Uterus (tissue), 4 donors: ENCODE measurements at places on chromosomes 12 and 14. TPM values are rescaled to one million over a fixed set of nuclear protein-coding genes. Genes with fewer than 3 reads are reported as not detected.

DNA sequence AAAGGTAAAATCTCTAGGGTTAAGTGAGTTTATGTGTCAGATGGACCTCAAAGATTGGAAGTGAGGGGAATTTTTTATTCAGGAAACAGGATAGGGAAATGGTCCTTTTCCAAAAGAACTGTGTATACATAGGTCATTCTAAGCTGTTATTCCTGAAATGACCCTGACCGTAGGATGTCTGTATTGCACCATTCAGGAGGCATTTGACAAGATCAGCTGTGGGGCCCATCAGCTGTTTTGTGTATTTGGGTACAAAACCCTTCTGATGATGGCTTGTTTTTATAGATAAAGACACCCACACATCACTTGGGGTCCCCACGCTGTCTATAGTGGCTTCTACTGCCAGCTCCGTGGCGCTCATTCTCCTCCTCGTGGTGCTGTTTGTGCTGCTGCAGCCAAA is 62.6 kb upstream of the SRSF5 start:
- H3K27me3 ChIP-seq, result no peaks in the 10 kb centered on the region
- H3K4me3 ChIP-seq, result no peak overlapping the region
- H3K27ac ChIP-seq, result no peak overlapping the region

- DNase-seq, result no peak
- H3K36me3 ChIP-seq, result no peaks in the 10 kb centered on the region
- H3K27ac ChIP-seq, result no peak overlapping the region
- no peak overlapping the region for H3K4me3 ChIP-seq
- no peaks in the 10 kb centered on the region for H3K4me1 ChIP-seq
Measured at GRCh38 chr12:102570256-102570655, 89.9 kb upstream of the IGF1 start.

GRCh38 chr12:19998961-19999804 is 369.2 kb upstream of the PDE3A start:
- no peaks in the 10 kb centered on the region for H3K36me3 ChIP-seq
- no peaks in the 10 kb centered on the region for H3K27me3 ChIP-seq
- no peak overlapping the region for H3K4me3 ChIP-seq
- H3K27ac ChIP-seq, result no peak overlapping the region
- no peak for DNase-seq

- DNase-seq, result no peak
- no peak overlapping the region for H3K4me3 ChIP-seq
- no peaks in the 10 kb centered on the region for H3K4me1 ChIP-seq
- no peaks in the 10 kb centered on the region for H3K27me3 ChIP-seq
- no peak overlapping the region for H3K27ac ChIP-seq
Measured at GRCh38 chr14:92956961-92957360, 34.0 kb downstream of the CHGA start.

GRCh38 chr12:117109943-117110635 is 10.9 kb upstream of the TESC start:
- H3K4me1 ChIP-seq, result no peaks in the 10 kb centered on the region
- DNase-seq, result no peak
- H3K4me3 ChIP-seq, result no peak overlapping the region
- no peak overlapping the region for H3K27ac ChIP-seq
- no peaks in the 10 kb centered on the region for H3K27me3 ChIP-seq

JKAMP gene
- total RNA-seq, result 49.4 TPM

- no peaks in the 10 kb centered on the region for H3K36me3 ChIP-seq
- no peak overlapping the region for H3K4me3 ChIP-seq
- no peak overlapping the region for H3K27ac ChIP-seq
- no peaks in the 10 kb centered on the region for H3K27me3 ChIP-seq
Measured at GRCh38 chr12:78087363-78087675, 256.6 kb downstream of the NAV3 start.

GRCh38 chr12:15808250-15808649 is 19.1 kb upstream of the EPS8 start:
- peak overlapping the region; percentile 71 for H3K27ac ChIP-seq
- DNase-seq, result no peak
- no peak overlapping the region for H3K4me3 ChIP-seq
- H3K27me3 ChIP-seq, result no peaks in the 10 kb centered on the region
- no peaks in the 10 kb centered on the region for H3K4me1 ChIP-seq
- H3K36me3 ChIP-seq, result no peaks in the 10 kb centered on the region

DNA sequence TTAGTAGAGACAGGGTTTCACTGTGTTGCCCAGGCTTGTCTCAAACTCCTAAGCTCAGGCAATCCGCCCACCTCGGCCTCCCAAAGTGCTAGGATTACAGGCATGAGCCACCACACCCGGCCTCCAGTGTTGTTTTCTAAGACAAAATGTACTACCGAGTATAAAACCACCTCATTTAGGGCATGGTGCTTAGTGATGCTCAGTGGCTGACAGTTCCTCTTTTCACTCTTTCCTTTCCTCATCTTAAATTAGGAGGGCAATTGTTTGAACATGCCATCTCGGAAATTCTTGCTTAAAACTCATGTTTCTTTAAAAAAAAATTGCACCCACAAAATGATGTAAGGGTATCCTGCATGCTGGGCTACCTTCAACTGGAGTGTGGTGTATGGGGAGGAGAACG is 89.0 kb downstream of the RFX4 start:
- DNase-seq, result no peak
- no peak overlapping the region for H3K4me3 ChIP-seq
- no peaks in the 10 kb centered on the region for H3K36me3 ChIP-seq
- H3K4me1 ChIP-seq, result no peaks in the 10 kb centered on the region

SERPINA5 gene
- 2.3 TPM for total RNA-seq

ELK3 gene
- total RNA-seq, result 36.8 TPM

- no peaks in the 10 kb centered on the region for H3K36me3 ChIP-seq
- peaks cover 4% of the 10 kb centered on the region for H3K4me1 ChIP-seq
- no peak overlapping the region for H3K4me3 ChIP-seq
- H3K27ac ChIP-seq, result peak overlapping the region; percentile 10
Measured at GRCh38 chr14:89911010-89911919, 43.3 kb downstream of the EFCAB11 start.

GRCh38 chr12:12427568-12427967 is 70.7 kb downstream of the BORCS5 start:
- H3K4me1 ChIP-seq, result no peaks in the 10 kb centered on the region
- H3K27ac ChIP-seq, result no peak overlapping the region
- no peak overlapping the region for H3K4me3 ChIP-seq
- no peak for DNase-seq

GRCh38 chr12:120818416-120818815 is 85.7 kb downstream of the SPPL3 start:
- H3K4me3 ChIP-seq, result no peak overlapping the region
- no peaks in the 10 kb centered on the region for H3K4me1 ChIP-seq

- no peaks in the 10 kb centered on the region for H3K4me1 ChIP-seq
- no peaks in the 10 kb centered on the region for H3K27me3 ChIP-seq
- DNase-seq, result no peak
- H3K27ac ChIP-seq, result no peak overlapping the region
Measured at GRCh38 chr14:54749727-54750126, 152.9 kb downstream of the GCH1 start.

- no peaks in the 10 kb centered on the region for H3K36me3 ChIP-seq
- no peak overlapping the region for H3K27ac ChIP-seq
Measured at GRCh38 chr14:86462193-86462753, 932.3 kb downstream of the FLRT2 start.

MANSC4 gene
- total RNA-seq, result not detected

DNA sequence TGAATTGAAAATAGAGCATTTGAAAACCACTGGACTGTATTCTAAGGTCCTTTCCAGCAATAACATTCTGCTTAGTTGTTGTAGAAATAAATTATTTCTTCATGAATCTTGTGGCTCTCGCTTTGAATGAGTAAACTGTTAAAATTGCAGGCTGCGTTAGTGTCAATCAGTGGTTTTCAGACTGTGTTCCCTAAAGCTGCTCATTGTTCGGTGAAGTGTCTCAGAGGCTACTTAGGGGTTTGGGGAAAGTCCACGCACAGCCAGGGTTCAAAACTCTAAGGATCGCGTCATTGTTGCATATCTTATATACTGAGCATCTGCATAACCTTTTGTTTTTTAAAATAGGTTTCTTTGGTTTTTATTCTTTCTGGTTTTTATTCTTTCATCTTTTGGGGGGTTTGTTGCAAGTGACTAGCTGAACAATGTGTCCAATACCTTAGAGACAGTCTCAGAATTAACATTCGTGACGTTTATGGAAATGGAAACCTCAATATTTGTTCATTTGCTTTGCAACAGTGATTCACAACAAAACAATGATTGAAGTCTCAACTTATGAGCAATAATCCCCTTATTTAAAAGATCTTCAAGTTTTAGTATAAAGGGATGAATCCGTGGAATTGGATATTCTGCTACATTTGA is 108.1 kb downstream of the TTLL5 start:
- H3K27ac ChIP-seq, result peak overlapping the region; percentile 53
- no peaks in the 10 kb centered on the region for H3K4me1 ChIP-seq
- no peaks in the 10 kb centered on the region for H3K27me3 ChIP-seq
- no peak for DNase-seq
- no peaks in the 10 kb centered on the region for H3K36me3 ChIP-seq

DNA sequence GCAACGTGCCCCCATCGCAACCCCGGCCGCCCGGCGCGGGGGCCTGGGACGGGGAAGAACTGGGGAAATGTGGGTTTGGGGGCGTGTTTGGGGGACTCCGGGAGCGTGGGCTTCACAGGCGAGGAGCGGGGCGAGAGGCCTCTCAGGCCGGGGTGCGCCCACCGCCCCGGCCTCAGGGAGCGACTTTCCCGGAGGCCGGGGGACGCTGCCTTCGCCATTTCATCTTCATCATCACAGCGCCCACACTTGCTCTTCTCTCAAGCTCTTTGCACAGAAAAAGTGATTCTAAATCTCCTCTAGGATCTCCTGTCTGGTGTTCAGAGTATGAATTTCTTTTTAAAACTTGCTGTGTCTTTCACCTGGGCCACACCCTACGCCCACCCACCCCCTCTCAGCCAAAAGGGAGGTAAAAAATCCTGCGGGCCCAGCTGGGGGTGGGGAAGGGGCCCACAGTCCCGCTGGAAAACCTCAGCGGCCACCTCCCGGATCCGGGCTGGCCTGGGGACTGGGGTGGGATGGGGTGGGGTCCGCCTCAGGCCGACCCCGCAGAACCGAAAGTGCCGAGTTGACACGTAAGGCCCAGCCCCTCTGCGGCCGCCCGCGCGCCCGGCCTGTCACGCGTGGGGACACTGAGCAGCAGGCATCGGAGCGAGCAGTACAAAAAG is 7.4 kb downstream of the CDKN1B start:
- no peaks in the 10 kb centered on the region for H3K36me3 ChIP-seq
- H3K27me3 ChIP-seq, result no peaks in the 10 kb centered on the region
- peak overlapping the region; percentile 100 for H3K27ac ChIP-seq
- peak overlapping the region; percentile 62 for H3K4me3 ChIP-seq

GRCh38 chr14:57066463-57066862 is 202.2 kb downstream of the EXOC5 start:
- no peak overlapping the region for H3K27ac ChIP-seq
- H3K27me3 ChIP-seq, result no peaks in the 10 kb centered on the region
- H3K4me1 ChIP-seq, result no peaks in the 10 kb centered on the region
- H3K4me3 ChIP-seq, result no peak overlapping the region

DNA sequence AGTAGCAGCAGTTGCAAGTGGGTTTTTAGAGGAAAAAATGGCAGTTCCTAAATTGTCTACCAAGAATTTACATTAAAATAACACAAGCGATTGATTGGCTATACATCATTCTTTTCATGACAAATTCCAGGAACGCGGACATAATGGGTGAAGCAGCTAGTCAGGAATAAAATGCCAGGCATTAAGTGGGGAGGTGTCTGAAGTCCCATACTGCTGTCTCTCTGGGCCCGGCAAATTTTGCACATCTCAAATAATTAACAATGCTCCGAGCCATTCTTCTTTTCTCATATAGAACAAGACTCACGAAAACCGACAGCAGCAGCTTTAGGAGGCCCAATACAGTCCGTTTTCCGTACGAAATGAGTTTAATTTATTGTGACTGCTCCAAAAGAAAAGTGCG is 696 bp downstream of the RPL36AL start:
- no peak for DNase-seq
- peak overlapping the region; percentile 76 for H3K4me3 ChIP-seq
- peak overlapping the region; percentile 86 for H3K27ac ChIP-seq
- no peaks in the 10 kb centered on the region for H3K36me3 ChIP-seq
- peaks cover 17% of the 10 kb centered on the region for H3K4me1 ChIP-seq

DNA sequence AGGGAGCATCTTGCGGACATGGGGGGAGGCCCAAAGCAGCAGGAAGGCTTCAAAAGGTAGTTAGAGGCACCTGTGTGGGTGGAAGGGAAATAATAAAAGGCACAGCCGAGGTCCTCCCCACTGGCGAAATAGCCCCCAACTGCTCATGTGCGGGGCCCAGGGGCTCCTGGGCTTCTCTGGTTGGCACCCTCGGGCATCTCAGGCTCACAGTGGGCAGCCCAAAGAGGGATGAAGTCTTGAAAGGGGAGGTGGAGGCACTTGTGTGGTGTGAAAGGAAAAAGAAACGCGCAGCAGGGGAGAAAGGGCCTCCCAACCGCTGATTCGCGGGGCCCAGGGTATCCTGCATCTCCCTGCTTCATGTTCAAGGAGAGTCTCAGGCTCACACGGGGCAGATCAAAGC is 579.4 kb downstream of the ALG10 start:
- H3K4me1 ChIP-seq, result no peaks in the 10 kb centered on the region
- H3K36me3 ChIP-seq, result no peaks in the 10 kb centered on the region
- DNase-seq, result no peak
- no peak overlapping the region for H3K27ac ChIP-seq

- no peaks in the 10 kb centered on the region for H3K4me1 ChIP-seq
- no peak for DNase-seq
- no peak overlapping the region for H3K4me3 ChIP-seq
- H3K36me3 ChIP-seq, result no peaks in the 10 kb centered on the region
Measured at GRCh38 chr12:87922736-87923135, 106.5 kb downstream of the C12orf50 start.

GRCh38 chr12:102426599-102427542 is 53.5 kb downstream of the IGF1 start:
- no peaks in the 10 kb centered on the region for H3K36me3 ChIP-seq
- H3K27me3 ChIP-seq, result no peaks in the 10 kb centered on the region
- no peak for DNase-seq
- H3K27ac ChIP-seq, result peak overlapping the region; percentile 76
- H3K4me1 ChIP-seq, result peaks cover 16% of the 10 kb centered on the region

DTX1 gene
- total RNA-seq, result 8.6 TPM
